A172 (cell line): ENCODE measurements at places on chromosomes 16 and 17.

GRCh38 chr16:24728891-24729242, 584 bp upstream of the TNRC6A start:
- DNase-seq = no peak

GRCh38 chr16:27080895-27081294, 14.2 kb downstream of the C16orf82 start:
- no peak for DNase-seq

DNA sequence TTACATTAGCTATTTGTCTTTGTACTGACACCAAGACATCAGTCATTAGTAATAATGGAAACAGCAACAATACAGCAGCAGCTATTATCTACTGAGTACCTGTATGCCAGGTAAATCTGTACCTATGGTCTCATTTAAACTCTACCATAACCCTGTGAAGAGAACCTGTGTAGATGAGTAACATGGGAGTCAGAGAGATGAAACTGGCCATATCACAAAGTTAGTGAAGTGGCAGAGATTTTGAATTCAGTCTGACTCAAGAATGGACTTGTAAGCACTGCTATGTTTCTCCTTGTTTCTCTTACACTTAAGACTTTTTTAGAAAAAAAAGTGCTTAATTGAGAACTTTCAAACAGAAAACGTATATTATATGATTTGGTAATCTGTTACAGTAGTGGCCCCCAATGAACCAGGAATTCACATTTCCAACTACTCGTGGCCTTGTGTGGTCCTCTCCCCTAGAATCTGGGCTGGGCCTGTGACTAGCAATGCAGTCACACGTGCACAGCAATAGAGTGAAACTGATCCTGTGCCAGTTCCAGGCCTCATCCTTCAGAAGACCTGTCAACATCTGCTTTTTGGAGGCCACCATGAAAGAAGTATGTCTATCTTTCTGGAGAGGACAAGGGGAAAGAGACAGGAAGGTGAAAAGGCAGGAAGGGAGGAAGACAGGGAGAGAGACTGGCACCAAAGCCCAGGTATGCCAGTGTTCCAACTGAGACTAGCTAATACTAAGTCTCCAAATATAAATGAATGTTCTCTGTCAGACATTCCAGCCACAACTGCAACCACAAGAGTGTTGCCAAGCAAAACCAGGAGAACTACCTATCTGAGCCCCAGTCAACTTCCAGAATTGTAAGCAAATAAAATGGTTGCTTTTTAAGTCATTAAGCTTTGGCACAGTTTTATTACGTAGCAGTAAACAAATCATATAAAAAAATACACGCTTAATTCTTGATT, 12.0 kb downstream of the CRLF3 start:
- DNase-seq = no peak

GRCh38 chr17:72639711-72640110, 452.8 kb downstream of the SLC39A11 start:
- DNase-seq = no peak
